ENCODE measurements at places on chromosomes 5 and 9.

DNA sequence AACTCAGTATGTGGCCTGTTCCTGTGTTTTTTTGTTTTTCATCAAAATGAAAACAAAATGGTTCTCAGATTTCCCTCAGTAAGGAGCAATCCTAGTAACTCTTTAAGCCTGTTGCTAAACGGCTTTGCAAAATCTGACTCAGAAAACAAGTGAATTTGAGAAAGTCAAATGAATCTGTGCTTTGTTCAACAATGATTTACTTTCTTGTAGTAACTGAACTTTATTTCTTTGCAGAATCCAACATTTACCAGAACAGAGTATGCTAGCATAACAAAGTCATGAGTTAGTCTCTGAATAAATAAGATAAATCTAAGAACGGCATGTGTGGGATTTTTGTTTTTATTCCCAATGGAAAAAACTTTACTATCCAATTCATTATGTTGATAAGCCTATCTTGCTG is 93.8 kb downstream of the OXCT1 start:
- no peak for DNase-seq

DNA sequence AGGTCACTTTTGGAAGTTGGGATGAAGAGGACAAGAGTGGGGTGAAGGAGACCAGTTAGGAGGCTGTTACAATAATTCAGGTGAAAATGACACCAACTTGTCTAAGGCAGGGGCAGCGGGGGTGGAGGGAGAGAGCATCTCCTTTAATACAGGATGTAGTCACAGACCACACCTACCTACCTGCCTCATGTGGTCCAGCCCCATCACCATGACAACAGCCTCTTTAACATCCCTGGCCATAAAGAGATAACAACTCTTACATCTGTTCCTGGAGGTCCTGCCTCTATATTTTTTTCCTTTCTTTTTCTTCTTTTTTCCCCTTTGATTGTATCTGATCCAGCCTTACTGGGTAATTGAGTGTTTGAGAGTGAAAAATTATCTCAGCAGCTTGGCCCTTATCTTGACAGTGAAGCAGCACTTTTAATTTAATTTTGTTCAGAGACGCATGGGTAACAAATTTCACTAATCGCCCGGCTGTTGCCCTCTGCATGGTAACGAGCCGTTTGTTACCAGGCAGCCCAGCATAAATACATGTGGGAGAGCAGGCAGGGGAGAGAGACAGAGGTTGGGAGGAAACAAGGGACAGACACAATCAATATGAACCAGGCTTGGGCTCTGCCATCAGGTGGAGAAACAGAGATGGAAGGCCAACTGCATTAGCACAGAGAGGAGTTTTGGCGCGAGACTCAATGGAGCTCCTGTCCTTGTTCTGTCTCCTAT is 338.1 kb downstream of the ASTN2 start:
- DNase-seq: no peak

DNA sequence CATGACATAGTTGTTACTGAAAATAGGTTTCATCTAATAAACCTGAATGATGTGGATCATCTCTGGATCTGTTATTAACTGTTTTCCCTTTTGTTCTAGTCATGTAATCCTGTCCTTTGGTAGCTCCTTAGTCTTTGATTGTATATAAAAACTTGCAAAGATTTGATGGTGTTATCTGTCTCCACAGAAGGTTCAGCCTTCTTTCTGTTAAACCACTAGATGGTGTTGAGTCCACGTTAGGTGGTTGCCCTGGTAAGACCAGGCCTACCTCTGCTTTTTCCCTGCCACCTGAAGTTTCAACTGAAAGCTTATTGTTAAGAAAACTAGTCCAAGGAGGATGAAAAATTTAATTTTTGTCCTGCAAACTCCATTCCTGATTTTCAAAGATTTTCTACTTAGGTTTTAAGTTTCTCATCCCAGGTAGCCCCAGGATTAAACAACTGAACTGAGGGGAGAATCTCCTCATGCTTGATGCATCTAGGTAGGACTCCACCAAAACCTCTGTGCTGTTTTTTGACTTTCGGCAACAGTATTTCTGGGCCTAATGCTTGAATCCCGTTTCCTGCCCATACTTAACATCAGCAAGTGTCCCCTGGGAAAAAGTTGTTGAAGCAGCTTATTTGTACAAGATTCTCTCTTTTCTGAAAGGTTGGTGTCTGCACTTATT is 68.5 kb downstream of the RICTOR start:
- DNase-seq: no peak

- DNase-seq: no peak
These were observed 8.8 kb upstream of the C5orf15 start for GRCh38 chr5:133977161-133977787.

DNA sequence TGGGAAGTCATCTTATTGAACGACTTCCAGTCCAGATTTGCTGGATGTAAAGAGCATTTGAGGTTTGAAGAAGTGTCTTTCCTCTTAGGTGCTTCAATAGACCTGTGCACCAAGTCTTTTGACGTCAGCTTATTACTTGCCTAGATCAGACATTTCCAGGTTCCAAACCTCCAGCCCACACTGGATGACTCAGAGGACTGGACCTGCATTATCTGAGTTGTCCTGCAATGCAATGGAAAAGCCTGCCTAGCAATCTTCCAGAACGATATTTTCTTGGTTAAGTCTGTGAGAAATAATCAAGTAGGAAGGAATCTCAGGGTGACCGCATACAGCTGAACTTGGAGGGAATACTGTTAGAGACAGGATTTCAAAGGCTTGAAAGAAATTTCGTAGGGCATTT is 147.2 kb upstream of the MOCS2 start:
- no peak for DNase-seq

GRCh38 chr9:21812415-21812814 is 10.0 kb downstream of the MTAP start:
- DNase-seq: no peak

GRCh38 chr9:4748612-4749011 is 7.6 kb upstream of the AK3 start:
- no peak for DNase-seq

- DNase-seq: no peak
These were observed 137.3 kb upstream of the PITX1 start for GRCh38 chr5:135171336-135171735.

DNA sequence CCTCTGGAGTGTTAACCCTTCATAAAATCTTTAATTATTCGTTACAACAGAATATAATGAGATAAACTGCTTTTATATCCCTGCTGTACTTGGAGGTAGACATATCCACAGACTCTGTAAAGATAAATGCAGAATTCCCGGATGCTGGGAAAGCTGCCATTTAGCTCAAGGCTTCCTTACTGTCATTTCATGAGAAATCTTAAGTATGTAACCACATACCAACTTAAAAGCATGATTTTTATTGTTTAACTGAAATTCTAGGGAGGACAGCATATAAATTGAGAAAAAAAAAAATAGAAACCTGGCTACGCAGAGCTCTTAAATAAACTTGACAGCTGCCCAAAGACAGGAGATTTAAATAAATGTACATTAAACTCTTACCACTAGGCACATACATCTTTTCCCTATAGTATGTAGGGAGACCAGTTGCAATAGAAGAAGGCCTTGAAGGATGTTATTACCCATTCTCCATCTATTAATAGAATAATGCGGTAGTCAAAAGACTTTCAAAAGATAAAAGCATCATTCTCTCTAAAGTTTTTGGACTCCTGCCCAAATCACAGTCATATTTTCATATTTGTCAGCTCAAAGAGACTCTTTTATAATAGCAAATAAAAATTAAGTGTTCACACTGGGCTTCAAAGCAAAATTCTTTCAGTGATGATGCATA is 373.8 kb downstream of the NDUFS4 start:
- DNase-seq: no peak

GRCh38 chr5:15645381-15646160 is 145.6 kb downstream of the FBXL7 start:
- DNase-seq: no peak

GRCh38 chr5:142201471-142201887 is 92.9 kb downstream of the NDFIP1 start:
- no peak for DNase-seq

GRCh38 chr9:130872912-130873503 is 23.6 kb downstream of the QRFP start:
- no peak for DNase-seq

GRCh38 chr5:110441035-110441434 is 285.4 kb downstream of the TMEM232 start:
- peak; percentile 2 for DNase-seq

GRCh38 chr9:109017493-109017892 is 4.2 kb upstream of the CTNNAL1 start:
- DNase-seq: no peak

GRCh38 chr5:154368041-154368800 is 77.6 kb upstream of the SAP30L start:
- DNase-seq: no peak

- DNase-seq: no peak
These were observed 6.9 kb downstream of the GMCL2 start for GRCh38 chr5:178180141-178180863.

DNA sequence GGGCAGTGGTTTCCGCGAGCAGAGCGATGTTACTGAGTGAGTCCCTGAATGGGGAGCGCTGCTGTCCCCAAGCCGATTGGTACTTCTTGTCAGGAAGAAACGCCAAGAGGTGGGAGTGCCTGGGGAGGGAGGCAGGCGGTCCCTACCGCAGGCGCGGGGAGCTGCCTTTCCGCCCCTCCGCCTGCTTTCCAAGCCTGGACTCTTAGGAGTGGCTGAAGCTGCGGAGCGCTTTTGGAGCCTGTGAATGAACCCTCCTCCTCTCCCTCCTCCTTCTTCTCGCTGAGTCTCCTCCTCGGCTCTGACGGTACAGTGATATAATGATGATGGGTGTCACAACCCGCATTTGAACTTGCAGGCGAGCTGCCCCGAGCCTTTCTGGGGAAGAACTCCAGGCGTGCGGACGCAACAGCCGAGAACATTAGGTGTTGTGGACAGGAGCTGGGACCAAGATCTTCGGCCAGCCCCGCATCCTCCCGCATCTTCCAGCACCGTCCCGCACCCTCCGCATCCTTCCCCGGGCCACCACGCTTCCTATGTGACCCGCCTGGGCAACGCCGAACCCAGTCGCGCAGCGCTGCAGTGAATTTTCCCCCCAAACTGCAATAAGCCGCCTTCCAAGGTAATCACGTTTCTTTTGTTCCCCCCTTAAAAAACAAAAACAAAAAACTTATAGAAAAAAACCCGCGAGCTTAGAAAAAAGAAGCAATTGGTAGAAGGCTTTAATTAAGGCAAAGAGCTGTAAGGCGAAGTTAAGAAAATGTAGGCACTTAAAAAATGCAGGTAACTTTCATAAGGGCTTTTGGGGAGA is at the start of gene VCAN:
Gene VCAN (plus strand): TSS at position 340 of the 808 bp plus-strand sequence. CDS start 11,775 bp downstream, outside the sequence.
- DNase-seq: peak; percentile 8

GRCh38 chr9:36392489-36392888 is 7.6 kb downstream of the RNF38 start:
- DNase-seq: no peak

DNA sequence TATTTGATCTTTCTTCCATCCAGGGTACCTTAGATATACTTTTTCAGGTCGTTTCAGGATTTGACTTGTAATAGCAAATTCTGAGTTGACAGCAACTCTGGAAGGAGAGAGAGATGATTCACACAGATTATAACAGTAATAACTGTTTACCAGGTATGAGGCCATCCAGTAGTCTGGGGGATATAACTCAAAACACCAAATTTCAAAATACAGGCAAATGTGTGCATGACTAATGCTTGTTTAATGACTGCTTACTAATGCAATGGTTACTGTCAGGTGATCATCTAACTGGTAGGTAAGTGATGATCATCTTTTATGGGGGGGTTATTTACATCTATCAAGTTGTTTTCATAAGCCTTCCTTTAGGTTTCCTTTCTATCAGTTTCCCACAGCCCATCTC is 412.3 kb downstream of the MAT2B start:
- DNase-seq: no peak

- DNase-seq: no peak
These were observed 161.8 kb upstream of the VLDLR start for GRCh38 chr9:2459756-2460155.

DNA sequence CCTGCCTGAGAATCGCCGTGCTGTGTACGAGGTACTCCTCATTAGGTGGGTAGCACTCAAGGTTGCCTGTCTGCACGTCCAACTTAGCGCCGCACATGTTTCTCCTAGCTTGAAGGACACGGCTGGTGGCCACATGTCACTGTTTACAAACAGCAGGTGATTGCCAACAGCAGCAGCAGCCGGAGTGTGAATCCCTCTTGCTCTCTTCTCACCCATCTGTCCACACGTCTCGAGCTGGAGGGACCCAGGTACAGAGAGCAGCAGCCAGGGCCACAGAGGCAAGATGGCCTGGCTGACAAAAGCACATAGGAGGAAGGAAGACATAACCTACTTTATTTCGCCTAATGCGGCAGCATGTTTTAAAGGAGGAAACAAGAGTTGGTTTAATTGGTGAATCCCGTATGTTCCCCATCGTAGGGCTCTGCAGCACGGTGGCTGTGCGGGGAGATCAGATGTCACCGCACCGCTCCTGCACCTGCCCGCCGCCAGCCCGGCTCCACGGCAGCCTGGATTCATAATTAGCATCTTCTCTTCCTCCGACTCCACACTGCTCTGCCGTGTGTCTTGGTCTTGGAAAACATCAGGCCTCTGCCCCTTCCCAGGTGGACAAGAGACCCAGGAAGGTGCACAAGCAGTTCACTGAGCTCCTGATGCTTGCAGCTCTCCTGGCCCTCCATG is 201.6 kb upstream of the IRX1 start:
- DNase-seq: no peak

DNA sequence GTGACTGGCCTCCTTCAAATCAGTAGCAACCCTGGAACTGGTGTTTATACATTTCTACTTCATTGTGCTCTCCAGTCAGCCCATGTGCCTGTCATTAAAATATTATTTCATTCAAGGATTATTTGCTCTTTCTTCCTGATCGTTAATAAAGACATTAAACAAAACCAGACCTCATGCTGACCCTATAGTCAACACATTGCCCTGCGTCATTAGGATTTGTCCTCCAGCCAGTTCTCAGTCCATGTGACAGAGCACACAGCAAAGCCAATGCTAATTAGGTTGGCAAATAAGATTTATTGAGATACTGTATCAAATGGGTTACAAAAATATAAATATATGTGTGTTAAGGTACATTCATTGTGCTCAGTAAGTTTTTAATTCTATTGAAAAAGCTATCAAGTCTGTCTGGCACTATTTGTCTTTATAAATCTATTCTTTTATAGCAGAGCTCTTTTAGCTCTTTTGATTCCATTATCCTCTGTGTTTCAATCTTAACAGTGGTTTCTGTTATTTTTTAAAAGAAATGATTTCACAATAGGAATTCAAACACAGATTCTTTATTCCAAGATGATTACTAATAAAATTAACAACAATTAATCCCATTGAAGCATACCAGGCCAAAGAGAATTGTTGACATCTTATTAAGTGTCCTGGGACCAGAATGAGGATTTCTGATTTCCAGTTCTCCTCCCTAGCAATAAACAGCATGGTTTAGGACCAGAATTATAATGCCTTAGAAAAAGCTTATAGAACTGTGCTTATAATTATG is 209.4 kb upstream of the RGMB start:
- DNase-seq: no peak

DNA sequence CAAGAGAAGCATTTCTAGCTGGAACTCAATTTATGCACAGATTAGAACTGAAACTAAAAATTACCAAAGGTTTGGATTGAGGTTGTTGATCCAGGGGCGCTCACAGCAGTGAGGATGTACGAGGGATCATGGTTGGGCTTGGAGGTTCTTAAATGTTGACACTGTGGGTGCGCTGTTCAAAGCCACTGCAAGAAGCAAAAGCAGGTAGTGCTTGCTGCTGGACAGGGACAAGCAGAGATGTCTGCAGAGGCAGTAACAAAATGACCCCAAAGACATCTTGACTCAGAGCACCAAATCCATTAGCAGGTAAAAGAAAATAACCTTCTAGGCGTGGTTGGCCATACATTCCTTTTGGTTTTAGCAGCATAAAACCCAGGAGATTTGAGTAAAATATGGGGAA is 468.4 kb downstream of the ZSWIM6 start:
- no peak for DNase-seq

GRCh38 chr5:147996379-147996778 is 67.4 kb upstream of the SPINK5 start:
- DNase-seq: no peak

GRCh38 chr5:78605611-78606010 is 43.0 kb downstream of the LHFPL2 start:
- DNase-seq: no peak
